ENCODE measurements at places on chromosomes 2 and 18. TPM values are rescaled to one million over a fixed set of nuclear protein-coding genes. Genes with fewer than 3 reads are reported as not detected.

GRCh38 chr2:174492963-174493431, 6.2 kb upstream of the GPR155 start:
- DNase-seq = no peak

- no peak for DNase-seq
These were observed 11.4 kb downstream of the EPAS1 start for GRCh38 chr2:46308629-46309028.

- DNase-seq = no peak
These were observed 294.3 kb downstream of the PTGR3 start for GRCh38 chr18:74914648-74915047.

SNRNP200 gene
- 57.4 TPM for total RNA-seq

All from ascending aorta (tissue), 2 donors.